ENCODE measurements at places on chromosomes 12 and 14.

DNA sequence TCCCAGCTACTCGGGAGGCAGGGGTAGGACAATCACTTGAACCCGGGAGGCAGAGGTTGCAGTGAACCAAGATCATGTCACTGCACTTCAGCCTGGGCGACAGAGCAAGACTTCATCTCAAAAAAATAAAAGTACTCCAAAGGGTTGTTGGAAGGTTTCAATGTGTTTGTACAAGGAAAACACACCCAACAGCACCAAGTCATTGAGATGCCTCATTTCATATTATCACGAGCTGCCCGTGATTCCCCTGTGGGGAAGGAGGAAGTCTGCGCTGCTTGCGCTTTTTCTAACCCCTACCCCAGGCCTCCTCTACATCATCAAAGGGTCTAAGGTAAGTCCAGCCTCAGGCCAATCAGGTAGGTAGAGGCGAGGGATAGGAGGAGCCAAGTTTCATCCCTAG lies 73.6 kb downstream of the KDM2B start:
- no peak for DNase-seq

DNA sequence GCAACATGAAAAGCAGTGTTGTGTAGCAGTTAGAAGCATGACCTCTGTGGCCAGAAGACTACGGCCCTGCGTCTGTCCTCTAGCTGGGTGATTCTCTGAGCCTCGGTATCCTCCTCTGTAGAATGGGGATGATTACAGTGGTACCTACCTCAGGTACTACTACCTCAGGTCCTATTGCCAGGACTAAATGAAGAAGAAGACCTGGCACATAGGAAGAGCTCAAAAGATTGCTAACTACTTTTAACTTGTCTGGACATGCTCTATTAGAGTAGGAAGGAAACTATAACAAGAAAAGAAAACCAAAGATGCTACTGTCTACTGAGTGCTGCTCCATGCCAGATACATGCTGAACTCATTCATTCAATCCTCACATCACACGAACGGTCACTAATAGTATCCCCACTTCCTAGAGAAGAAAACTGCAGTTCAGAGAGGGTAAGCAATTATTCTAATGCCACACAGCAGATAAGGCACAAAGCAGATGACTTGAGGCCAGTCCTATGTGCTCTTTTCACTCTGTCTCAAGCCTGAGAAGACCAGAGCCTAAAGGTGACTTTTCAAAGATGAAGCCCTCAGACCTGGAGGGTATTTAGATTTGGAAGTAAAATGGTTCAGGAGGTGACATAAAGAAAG lies 108.1 kb upstream of the HIF1A start:
- DNase-seq = no peak

DNA sequence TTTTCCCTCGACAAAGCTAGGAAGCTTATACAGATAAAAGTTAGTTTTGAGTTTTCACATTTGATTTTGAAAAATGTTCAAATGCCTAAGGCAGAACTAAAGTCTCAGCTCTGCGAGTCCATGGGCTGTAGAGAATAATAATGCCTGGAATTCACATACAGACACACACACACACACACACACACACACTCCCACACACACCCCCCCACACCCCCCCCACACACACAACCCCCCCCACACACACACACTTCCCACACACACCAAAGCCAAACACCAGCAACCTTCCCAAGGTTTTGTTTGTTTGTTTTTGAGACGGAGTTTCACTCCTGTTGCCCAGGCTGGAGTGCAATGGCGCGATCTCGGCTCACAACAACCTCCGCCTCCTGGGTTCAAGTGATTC lies 62.8 kb upstream of the EIF5 start:
- DNase-seq = no peak

DNA sequence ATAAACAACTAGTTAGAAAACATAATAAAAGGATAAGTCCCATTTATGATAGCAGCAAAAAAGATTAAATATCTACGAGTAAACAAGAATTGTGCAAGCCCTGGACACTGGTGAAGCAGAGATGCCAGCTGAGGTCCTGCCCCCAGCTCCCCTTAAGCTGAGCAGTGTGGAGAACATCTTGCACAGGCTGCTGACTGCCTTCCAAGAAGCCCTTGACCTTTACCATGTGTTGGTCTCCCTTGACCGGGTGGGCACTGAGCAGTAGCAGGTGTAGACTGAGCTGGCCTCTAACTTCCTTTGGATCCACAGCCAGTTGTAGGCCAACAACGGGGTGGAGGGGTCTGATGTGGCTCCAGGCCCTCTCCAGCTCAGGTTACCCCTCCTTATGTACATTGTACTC lies 47.7 kb upstream of the PAPLN start:
- DNase-seq = no peak

DNA sequence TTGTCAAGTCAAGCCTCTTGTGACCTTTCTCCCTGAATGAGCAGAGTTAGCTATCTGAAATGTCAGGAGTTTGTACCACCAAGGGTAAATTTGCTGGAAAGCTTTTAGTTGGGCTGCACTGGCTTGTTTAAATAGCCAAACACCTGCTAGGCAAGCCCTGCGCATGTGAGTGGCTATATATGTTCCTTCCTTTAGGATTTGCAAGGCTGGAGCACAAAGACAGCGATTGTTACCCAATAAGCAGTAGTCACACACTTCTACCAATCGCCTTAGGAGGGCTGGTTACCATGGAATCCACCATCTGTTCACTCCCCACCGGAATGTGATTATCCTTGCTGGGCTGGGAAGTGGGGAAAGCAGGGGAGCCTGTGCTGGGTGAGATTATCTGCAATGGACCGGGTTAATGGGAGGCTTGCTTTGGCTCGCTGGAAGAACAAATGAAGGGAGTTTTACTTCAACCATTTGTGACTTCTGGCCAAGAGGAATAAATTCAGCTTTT lies 102.5 kb downstream of the FGD4 start:
- DNase-seq = no peak

DNA sequence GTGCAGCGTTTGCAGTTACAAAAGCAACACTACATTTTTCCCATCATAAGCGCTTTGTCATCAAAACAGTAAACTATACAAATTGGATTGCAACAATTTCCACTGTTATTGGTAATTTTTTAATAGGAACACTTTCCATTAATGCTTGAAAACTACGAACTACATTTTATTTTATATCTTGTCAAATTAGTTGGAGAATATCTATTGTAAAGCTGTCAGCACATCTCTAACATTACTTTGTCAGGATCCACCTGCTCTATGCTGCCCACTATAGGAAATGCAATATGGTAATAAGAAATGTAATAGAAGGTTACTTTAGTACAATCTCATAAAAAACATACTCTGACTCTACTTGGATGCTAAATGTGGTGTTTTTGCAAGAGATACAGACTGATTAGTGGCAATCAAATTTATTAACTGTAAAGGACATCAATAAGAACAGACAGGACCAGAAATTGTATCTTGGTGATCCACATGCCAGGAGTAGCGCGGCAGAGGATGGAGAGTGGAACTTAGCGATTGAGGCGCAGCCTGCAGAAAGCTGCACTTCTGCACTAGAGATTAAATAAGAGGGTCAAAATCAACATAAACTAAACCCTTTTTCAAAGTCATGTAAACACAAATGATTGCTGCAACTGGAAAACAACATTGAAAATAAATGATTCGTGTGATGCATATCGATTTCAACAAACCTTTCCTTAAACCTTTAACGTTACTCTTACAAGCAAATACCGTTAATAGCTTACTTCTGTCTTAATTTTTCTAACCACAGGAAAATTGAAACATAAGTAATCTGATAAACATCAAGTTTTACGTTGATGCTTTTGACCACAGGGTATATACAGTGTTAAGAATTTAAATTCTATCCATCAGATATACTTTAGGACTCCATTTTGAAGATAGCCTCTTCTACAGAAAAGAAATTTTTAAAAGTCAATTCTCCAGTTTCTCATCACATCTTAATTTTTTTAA lies 3.6 kb upstream of the ARID2 start:
- no peak for DNase-seq

- peak; percentile 50 for DNase-seq
These were observed at the start of gene ST8SIA1 for GRCh38 chr12:22334410-22335100. Gene ST8SIA1, minus strand, starts transcription at chr12:22334707. Its CDS starts 475 bp downstream, at chr12:22334232.

DNA sequence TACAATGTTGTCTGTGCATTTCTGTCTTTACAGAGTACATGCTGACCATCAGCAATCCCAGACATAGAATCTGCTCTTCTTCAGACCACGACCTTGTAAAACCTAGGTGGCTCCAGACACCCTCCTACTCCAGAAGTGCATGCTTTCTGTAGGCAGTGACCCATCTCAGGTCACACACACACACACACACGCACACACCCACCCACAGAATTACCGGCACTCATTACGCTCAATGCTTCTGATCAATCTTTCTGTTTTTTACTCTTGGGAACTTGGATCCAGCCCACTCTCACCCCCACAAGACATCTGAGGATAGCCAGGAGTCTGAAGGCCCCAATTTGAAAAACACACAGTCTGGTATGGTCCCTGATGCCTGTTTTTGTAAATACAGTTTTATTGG lies 7.5 kb upstream of the TSPAN9 start:
- no peak for DNase-seq

Data from activated naive CD4-positive, alpha-beta T cell treated with anti-CD3 and anti-CD28 coated beads, Interleukin-2, amount 50 U/mL, for 16 hours (primary cell).